ENCODE measurements at places on chromosomes 2 and 18.

- no peak for DNase-seq
Observed at GRCh38 chr2:234564699-234565098, 67.8 kb upstream of the ARL4C start.

GRCh38 chr2:189534854-189535832 lies 45.4 kb downstream of the SLC40A1 start:
- DNase-seq: no peak

GRCh38 chr2:104385743-104386142 lies 468.2 kb upstream of the POU3F3 start:
- no peak for DNase-seq

- no peak for DNase-seq
Observed at GRCh38 chr2:144524118-144525009, 4.4 kb upstream of the ZEB2 start.

GRCh38 chr18:28804512-28805202 lies 627.7 kb upstream of the CDH2 start:
- no peak for DNase-seq

GRCh38 chr2:36633470-36634092 lies 35.6 kb upstream of the FEZ2 start:
- DNase-seq: no peak

- no peak for DNase-seq
Observed at GRCh38 chr2:150266931-150267330, 220.5 kb downstream of the RND3 start.

DNA sequence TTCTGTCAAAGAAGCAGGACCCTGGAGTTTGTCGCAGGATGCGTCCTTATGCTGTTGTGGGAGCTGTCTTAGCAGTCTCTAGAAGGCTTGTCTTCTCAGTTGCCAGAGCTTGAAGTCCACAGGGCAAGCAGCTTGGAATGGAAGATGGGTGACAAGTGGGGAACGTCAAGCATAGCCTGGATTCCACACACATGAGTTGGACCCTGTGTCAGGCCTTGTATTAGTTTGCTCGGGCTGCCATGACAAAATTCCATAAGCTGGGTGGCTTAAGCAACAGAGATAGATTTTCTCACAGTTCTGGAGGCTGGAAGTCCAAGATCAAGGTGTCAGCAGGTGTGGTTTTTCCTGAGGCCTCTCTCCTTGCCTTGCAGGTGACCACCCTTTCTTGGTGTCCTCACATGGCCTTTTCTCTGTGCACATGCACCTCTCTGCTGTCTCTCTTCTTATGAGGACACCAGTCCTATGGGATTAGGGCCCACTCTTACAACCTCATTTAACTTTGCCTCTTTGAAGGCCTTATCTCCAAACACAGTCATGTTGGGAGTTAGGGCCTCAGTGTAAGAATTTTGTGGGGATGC lies 51.3 kb downstream of the THNSL2 start:
- DNase-seq: no peak

- DNase-seq: no peak
Observed at GRCh38 chr18:50721006-50721405, 98.8 kb downstream of the MRO start.

GRCh38 chr18:50607378-50607926 lies 47.6 kb downstream of the MAPK4 start:
- DNase-seq: no peak

DNA sequence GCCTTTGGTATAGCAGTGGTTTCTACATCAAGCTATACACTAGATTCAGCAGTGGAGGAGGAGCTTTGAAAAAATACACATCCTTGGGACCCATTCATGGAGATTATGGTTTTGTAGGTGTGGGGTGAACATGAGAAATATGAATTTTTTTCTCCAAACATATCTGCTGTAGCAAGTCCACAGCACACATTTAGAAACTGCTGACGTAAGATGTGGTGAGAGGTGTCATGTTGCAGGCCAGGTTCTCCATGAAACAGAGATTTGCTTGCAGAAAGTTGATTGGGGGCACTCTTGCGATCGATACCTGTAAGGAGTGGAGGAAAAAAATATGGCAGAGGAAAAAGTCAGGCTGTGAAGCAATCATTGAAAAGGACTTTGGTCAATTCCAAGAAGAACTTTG lies 67.9 kb downstream of the FASTKD2 start:
- DNase-seq: no peak

DNA sequence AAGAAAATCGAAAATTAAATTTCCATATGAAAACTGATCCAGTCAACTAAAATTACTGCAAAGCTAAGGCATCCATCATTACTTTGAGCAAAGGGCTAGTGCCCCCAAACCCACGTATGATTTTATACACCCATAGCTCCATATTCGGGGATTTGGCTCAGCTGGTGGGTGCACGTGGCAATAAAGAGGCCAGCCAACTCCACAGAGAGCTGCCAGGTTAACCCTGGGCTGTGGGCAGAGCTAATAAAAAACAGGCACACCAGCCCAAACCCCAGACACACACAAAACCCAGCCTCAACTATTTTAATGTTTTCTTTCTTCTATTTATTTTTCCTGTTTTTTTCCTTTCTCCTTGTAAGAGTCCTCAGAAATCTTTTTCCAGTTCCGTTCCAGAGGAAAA lies 151.3 kb upstream of the SOX11 start:
- no peak for DNase-seq

GRCh38 chr2:50535971-50536759 lies 495.8 kb downstream of the NRXN1 start:
- no peak for DNase-seq

DNA sequence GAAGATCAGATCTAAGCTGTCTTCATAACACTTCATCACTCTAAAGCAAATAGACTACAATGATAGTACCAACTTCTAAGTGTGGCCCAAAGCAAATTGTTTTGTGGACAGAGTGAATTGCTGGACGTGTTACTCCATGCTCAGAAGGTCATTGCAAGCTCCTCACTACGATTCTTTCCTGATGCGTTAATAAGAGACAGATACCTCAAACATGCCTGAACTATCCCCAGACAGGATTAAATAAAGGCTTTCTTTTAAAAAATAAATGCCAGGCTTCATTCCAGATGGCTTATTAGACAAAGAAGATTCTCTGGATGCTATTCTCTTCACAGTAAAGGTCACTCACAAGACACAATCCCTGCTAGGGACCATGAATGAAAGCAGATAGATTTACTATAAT lies 621.2 kb downstream of the DCDC2C start:
- no peak for DNase-seq

- DNase-seq: peak; percentile 34
Observed at GRCh38 chr2:230007931-230008707, 60.6 kb downstream of the SLC16A14 start.

DNA sequence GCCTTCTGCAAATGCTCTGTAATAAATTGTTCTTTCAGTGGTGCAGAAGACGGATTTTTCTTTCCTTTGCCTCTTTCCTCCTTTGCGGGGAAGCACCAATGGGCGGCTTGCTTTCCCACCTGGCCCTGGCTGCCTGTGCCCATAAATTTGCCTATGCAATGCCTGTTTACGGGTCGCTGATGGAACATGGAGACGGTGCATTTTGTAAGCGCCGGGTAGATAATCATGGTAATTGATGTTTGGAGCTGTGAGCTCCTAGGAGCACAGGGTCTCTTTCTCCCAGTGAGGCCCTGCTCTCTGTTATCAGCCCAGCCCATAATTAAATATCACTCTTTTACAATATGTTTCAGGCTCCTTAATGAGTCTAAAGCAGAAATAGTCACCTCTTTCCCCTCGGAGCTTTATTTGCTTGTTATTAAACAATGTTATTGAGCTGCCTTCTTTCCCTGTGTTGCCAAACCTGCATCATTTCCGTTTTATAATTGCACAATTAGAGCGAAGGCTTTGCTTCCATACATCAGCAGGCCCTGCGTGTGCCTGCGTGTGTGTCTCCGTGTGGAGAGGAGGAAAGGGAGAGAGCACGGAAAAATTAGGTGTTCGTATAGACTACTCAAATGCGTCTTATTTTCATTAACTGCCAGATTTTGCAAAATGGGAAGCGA lies 437.4 kb upstream of the POU3F3 start:
- DNase-seq: no peak

DNA sequence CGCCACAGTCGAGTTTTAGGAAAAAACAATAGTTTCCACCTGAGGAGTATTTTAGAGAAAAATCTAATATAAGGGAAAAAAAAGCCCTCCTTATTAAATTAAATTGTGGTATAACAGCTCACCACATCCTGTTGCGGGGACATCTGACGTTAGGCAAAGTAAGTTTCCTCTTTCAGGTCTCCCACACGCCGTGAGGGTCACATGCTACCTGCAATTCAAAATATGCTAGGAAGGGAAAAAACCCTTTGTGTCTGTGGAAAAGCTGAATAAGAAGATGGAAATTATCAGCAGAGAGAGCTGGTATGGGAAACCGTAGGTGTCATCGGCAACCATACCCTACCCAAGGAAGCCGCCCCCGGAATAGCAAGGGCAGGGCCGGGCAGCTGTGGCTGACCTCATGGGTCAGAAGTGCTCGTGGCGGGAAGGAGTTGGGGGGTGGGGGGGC lies 128.0 kb downstream of the NFATC1 start:
- no peak for DNase-seq

- no peak for DNase-seq
Observed at GRCh38 chr2:181812106-181812743, 79.3 kb upstream of the ITPRID2 start.

DNA sequence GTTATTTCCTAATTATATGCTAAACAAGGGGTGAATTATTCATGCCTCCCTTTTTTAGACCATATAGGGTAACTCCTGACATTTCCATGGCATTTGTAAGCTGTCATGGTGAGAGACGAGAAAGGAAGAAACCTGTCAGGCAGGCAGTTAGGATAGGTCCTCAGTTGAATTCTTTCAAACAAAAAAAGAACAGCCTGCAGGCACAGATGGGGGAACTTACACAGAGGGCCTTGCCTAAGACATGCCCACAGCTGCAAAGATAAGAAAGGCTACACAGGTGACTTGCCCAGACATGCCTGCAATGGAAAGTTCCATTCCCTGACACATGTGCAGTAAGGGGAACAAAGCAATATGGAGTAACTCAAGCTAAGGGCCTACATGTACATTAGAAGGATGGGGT lies 128.1 kb downstream of the TMEM163 start:
- DNase-seq: no peak

DNA sequence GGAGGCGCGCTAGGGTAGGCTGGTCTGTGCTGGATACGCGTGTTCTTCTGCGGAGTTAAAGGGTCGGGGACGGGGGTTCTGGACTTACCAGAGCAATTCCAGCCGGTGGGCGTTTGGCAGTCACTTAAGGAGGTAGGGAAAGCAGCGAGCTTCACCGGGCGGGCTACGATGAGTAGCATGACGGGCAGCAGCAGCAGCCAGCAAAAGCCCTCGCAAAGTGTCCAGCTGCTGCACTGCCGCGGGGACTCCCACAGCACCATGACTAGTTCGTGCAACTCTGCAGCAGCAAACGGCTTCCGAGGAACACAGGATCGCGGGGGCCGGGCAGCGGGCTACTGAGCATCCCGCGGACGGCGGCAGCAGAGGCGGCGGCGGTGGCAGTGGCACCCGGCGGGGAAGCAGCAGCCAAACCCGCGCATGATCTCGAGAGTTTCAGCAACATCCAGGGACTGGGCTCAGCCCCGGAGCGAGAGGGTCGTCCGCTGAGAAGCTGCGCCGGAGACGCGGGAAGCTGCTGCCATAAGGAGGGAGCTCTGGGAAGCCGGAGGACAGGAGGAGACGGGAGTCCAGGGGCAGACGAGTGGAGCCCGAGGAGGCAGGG lies 368 bp downstream of the TMEFF2 start:
- no peak for DNase-seq

- no peak for DNase-seq
Observed at GRCh38 chr2:176648700-176649297, 379.6 kb downstream of the MTX2 start.

- DNase-seq: no peak
Observed at GRCh38 chr2:162111958-162112850, 38.2 kb upstream of the DPP4 start.

DNA sequence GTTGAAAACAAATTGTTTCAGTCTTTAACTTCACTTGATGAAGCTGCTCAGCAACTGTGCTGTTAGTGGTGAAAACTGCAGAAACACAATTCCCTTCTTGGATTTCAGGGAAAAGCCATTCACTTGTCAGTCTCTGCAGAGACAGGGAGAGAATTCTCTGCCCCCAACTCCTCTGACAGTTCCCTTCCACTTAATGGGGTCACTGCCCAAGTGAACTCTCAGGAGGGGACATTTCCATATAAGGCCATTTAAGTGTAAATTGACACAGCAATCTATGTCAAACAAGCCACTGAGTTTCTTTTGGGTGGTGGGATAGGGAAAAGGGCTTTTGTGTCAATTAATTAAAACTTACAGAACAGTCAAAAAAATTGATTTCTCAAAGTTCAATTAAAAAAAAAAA lies 51.4 kb upstream of the DNER start:
- no peak for DNase-seq

DNA sequence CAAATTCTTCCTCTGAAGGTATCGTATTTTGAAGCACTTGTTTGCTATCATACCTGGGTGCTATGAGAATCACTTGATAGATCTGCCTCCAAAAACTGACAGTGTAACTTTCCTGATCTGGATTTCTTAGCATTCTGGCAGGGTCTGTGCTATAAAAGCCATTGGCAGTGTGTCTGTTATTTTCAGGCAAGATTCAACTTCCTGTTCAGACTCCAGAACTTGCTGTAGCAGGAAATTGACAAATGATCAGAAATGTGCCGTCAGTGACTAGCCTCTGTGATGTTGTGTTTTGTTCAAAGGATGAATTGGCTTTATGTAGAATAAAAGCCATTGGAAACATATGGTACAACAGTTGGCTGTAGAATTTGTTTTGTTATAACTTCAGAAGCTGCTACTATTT lies 273.3 kb downstream of the PTPRM start:
- DNase-seq: no peak

GRCh38 chr2:29753671-29754444 lies 167.5 kb downstream of the ALK start:
- DNase-seq: no peak

Data from GM12891 (cell line).